HCEC 1CT (cell line): ENCODE measurements at places on chromosomes 1 and 21.

DNA sequence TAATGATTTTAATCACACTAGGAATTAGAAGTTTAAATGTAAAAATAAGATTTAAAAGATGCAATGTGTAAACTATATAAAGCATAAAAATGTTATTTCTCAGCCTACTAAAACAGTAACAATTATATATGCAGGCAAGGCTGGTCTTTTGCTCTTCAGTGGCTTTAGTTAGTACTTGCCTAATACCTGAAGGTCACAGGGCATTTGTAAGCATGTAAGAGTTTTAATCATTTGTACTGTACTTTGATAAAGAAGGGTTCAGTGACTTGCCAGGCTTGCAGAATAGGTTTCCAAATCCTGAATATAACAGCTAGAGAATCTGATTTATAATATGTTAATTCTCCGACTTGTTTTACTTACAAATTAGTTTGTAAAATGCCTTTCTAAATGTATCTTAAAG lies 256.5 kb downstream of the GPR52 start:
- DNase-seq: no peak

DNA sequence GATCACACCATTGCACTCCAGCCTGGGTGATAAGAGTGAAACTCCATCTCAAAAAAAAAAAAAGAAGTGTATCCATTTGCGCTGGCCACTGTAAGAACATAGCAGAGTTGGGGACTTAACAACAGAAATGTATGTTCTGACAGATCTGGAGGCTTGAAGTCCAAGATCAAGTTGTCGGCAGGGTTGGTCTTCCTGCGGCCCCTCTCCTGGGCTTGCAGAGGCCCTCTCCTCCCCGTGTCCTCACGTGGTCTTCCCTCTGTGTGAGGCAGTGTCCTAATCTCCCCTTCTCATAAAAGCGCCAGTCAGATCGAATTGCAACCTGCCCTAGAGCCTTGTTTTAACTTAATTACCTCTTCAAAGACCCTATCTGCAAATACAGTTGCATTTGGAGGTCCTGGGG lies 52.6 kb downstream of the MT1HL1 start:
- DNase-seq: no peak

DNA sequence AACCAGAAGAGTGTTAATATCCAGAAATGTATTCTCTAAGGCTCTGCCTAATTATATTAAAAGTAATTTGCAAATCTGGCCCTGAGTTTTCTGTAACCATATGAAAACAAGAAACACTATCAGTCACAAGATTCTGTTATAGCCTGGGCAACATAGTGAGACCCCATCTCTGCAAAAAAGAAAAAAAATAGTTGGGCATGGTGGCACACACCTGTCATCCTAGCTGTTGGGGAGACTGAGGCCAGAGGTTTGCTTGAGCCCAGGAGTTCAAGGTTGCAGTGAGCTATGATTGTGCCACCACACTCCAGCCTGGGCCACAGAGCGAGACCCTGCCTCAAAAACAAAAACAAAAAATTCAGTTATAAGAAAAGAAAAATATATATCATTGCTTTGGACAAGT lies 25.6 kb downstream of the C1orf21 start:
- no peak for DNase-seq

GRCh38 chr1:84096176-84096575 lies 47.9 kb upstream of the PRKACB start:
- DNase-seq: no peak

GRCh38 chr1:173857363-173857917 lies 10.3 kb downstream of the GAS5 start:
- no peak for DNase-seq

GRCh38 chr1:14553711-14554110 lies 44.8 kb upstream of the KAZN start:
- no peak for DNase-seq

GRCh38 chr1:86464819-86465218 lies 3.9 kb upstream of the CLCA1 start:
- DNase-seq: no peak

DNA sequence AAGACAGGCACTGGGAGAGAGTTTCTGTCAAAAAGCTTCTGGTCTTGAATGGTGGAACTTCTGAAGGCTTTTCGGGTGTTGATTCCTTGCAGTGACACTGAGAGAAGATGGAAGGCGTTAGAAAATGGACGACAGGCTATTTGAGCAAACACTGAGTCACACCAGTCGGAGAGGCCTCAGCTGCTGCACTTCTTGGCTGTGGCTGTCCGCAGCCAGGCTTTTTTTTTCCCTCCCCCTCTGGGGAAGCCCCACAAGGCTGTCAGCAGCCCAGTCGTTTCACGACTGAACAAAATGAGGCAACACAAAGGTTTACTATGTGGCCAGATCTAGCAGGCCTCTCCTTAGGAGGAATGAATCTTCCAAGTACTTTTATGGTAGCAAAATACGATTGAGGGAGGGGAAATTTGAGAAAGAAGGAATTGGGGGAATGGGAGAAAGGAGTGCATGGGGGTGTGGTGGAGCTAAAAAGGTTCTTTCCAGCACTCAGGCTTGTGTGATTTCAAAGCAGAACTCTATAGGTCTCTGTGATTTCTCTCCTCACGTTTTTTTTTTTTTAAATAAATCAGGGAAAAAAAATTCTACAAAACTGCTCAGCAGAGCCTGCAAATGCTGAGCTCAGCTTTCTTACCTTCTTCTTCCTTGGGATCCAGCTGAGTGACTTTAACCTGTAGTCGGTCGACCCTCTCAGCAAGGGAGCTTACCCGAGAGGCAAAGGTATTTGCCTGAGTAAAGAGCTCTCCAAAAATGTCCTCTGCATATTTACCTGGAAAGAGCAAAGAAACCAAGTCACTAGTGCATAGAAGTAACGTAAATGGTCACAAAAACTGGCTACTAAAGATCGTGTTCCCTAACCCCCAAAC lies 26.1 kb downstream of the GPR3 start:
- peak; percentile 93 for DNase-seq

DNA sequence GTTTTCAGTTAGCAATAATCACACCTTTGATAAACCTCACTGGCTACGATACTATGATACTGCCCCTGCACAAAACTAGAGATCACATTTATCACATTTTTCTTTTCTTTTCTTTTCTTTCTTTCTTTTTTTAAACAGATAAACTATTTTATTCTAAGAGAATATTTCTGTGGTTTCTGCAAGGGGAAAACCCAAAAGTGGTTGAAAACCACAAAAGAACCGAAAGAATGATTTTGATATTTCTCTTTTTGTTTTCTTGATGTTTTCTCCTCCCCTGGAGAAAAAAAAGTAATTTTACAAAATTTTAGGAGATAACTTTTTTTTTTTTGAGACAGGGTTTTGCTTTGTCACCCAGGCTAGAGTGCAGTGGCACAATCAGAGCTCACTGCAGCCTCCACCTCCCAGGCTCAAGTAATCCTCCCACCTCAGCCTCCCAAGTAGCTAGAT lies 18.4 kb upstream of the FRRS1 start:
- DNase-seq: no peak

DNA sequence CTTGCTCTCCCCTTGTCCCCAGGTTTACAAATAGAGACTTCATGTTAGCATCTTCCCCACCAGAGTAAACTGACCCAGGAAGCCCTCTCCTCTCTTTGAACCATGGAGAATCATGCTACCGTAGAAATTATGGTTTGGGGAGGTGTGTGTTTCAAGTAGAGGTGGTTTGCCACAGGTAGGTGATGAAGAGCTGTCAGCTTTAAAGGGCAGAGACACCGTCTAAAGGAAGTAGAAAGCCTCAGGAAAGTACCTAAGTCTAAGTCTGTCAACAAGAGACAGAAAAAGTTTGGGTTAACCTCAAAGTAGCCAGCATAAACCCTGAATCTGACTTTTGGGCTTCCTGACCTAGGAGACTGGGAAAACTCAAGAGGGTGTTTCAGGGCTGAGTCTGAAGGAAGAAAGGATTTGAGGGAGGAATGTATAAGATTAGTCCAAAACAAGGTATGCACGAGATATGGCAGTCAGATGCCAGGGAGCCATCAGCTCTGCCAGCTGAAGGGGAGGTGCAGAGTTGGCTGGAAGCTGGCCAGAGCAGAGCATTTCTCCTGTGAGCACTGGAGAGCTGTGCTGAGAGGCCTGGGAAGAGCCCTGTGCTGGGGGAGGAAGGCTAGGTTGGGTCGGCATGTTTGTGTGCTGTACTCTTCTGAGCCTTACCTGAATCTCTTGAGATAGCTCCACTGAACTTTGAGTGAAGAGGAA lies 14.3 kb downstream of the ADAMTSL4 start:
- DNase-seq: no peak

DNA sequence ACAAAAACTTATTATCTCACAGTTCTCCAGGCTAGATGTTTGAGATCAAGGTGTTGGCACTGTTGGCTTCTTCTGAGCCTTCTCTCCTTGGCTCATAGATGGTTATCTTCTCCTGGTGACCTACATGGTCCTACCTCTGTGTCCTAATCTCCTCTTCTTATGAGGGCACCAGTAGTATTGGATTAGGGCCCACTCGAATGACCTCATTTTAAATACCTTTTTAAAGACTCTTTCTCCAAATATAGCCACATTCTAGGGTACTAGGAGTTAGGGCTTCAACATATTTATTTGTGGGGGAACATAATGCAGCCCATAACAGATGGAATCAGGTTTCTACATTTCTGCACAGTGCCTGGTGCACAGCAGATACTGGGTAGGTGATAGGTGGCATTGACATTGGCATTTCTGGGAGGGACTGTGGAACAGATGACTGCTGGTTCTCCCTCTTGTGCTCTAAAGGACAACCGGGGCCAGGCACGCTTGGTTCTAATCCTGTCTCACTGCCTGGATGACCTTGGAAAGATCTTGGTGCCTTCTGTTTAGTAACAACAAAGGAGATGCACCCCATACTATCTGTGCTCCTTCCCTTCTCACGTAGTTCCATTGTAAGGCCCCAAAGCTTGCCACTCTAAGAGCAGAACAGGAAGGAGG lies 140.3 kb downstream of the PLPP3 start:
- DNase-seq: no peak

- DNase-seq: no peak
These were observed 263.5 kb downstream of the LMO4 start for GRCh38 chr1:87592156-87592555.

DNA sequence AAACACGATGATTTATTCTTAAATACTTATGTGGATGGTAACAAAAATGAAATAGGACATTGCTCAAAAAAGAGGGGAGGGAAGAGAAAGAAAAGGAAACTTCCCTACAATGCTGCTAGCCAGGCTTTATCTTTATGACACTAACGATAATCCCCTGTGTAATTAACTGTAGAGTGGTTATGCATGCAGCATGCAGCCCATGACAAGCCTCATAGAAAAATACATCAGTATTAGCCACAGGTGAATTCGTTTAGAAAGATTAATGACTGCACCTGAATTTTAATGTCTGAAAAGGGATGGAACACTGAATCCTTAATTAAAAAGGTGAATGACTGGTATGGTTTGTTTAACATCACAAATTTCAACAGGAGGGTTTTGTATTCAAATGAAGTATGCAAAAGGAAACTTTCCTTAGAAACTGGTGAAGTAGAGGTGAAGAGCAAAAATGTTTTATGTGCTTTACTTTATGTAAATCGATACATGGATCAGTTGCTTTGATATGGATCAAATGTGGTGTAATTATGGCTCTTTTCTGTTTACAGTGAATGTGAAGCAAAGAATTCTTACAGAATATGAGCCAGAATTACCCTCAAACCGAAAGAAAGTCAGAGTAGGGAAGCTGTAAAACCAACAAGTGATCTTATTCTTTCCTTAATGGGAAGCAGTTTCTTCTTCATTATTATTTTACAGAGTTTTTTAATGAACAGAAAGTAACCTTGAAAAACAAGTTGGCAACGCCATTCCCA lies 569.6 kb upstream of the ADGRL2 start:
- no peak for DNase-seq

GRCh38 chr1:95655321-95656020 lies 421.5 kb downstream of the RWDD3 start:
- no peak for DNase-seq

DNA sequence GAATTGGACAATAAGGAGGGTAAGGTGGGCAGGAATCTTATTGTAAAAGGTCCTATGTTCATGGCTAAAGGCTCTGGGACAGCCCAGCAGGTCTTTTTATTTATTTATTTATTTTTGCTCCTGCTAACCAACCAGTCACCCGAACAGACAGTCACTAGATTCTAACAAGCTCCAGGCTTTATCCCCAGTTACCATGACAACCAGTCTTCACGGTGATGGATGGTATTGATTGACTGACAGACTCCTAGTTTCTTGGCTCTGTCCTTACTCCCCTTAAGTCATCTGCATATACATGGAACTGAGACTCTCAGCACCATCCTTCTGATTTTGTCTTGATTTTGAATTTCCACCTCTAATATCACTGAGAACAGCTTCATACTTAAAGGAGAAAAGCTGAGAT lies 44.3 kb downstream of the C8A start:
- no peak for DNase-seq

DNA sequence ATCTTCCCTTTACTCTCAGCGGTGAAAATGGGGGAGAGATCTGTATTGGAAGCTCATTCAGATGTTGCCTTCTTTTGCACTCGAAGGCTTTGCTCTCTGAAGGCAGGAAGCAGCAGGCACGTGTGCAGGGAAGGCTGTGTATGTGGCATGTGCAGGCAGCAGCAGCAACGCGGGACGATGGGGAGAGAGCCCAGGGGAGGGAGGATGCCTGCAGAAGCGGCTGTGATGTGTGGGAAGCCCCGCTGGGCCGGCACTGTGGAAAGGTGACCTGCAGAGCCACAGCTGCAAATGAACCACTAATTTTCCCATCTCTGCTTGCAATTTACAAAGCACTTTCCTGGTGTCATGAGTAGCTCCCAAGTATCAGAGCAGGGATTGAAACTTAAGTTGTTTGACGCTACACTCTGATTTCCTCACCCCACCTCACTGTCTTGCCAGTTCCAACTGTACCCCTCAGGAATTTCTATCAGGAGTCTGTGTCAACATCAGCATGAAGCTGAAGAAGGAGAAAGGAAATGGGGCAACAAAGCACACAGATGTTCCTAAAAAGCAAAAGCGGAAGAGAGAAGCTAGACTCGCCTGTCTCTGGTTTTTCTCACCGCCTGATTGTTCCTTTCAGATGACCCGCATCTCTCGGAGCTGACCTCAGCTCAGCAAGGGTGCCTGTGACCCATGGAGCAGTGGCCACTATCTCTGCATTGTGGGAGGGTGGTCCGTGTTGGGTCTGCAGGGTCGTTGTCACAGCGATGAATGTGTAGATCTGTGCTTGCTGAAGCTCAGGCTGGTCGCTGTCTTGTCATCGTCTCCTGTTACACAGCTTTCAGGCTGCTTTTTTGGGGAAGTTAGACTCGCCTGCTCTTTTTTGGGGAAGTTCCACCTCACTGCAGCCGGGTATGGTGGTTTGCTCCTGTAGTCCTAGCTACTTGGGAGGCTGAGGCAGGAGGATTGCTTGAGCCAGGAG lies 156.1 kb downstream of the KIF26B start:
- DNase-seq: no peak

DNA sequence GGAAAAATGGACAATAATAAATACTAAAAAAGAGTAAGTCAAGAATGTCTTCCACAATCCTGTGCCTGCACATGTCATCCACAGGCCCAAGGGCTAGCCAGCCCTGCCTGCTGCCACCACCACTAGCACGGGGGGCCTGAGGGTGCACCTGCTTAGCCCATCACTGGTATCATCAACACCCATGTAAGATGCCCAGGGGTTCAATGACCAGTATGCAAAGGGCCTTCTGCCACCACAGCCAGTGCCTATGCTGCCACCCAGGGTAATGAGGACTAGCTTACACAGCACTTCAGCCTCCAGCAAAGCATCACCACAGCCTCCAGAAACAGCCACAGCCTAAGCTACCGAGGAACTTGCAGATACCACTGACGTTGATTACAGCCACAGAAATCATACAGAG lies 46.3 kb downstream of the POFUT2 start:
- DNase-seq: no peak

GRCh38 chr1:228455715-228456114 lies 31.5 kb upstream of the RNF187 start:
- no peak for DNase-seq
